CD4-positive, alpha-beta T cell (primary cell): ENCODE measurements at places on chromosomes 2 and 18. TPM values are rescaled to one million over a fixed set of nuclear protein-coding genes. Genes with fewer than 3 reads are reported as not detected.

The LYPD1 gene
- total RNA-seq = not detected

The LANCL1 gene
- total RNA-seq = 22.4 TPM

GRCh38 chr2:161976917-161977316 is 97.1 kb downstream of the DPP4 start:
- no peak for DNase-seq

DNA sequence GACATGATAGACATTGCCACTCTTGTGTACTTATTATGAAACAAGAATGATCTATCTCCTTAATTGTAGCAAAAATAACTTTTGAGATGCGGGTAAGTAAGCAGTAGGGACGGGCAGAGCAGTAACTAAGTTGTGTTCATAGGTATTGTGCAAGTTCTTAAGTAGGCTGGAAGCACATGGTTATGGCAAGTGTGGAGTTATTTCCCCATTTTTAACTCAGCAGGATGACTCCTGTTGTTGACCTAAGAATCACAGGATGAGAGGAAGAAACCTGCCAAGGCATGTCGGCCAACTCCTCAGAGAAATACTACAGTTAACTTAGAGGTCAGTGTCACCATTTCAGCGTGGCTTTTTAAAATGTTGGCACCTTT is 51.1 kb upstream of the FN1 start:
- DNase-seq = no peak

- no peak for DNase-seq
These were observed 239.6 kb downstream of the BABAM2 start for GRCh38 chr2:28129955-28130695.

- DNase-seq = no peak
These were observed 13.7 kb downstream of the HS6ST1 start for GRCh38 chr2:128304715-128305554.
